Breast epithelium (tissue), 4 donors: ENCODE measurements at places on chromosomes 13 and 19.

DNA sequence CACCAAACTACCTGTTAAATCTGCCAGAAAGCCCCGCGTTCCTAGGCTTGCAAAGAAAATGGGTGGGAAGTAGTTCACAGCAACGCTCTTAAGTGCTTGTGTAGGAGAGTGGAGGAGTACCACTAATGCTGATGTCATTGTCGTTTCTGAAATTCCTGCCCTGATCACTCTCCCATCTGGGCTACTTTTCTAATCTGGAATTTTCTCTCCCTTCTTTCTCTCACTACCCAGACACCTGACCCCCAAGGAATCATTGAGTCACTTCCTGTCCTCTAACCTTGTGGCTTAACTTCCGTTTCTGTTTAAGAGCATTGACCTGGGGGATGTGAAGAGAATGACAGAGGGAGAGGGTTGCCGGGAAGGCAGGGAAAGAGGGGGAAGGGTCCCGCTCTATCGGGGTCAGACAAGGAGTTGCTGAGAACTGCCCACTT, 98.7 kb downstream of the STARD13 start:
- H3K27me3 ChIP-seq, result no peaks in the 10 kb centered on the region
- H3K4me3 ChIP-seq, result no peak overlapping the region
- H3K27ac ChIP-seq, result peak overlapping the region; percentile 61
- no peaks in the 10 kb centered on the region for H3K36me3 ChIP-seq

DNA sequence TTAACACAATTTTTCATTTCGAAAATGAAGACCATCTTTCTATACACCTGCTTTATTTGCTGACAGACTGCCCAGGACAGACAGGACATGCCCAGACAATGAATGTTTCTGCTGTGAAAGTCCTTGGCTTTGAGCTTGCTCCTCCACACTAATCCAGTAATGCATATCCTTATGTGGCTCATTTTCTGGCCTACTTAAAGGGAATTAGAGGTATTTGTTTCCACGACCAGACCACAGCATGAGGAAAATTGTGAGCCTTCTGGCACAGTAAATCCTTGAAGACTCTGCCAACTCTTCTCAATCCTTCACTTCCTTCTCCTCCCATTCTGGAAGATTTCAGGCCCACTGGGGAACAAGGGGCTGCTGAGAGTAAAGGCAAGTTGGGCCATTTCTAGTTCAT, 25.7 kb downstream of the CCDC70 start:
- no peak for DNase-seq
- no peaks in the 10 kb centered on the region for H3K27me3 ChIP-seq
- no peak overlapping the region for H3K4me3 ChIP-seq
- H3K36me3 ChIP-seq, result no peaks in the 10 kb centered on the region

DNA sequence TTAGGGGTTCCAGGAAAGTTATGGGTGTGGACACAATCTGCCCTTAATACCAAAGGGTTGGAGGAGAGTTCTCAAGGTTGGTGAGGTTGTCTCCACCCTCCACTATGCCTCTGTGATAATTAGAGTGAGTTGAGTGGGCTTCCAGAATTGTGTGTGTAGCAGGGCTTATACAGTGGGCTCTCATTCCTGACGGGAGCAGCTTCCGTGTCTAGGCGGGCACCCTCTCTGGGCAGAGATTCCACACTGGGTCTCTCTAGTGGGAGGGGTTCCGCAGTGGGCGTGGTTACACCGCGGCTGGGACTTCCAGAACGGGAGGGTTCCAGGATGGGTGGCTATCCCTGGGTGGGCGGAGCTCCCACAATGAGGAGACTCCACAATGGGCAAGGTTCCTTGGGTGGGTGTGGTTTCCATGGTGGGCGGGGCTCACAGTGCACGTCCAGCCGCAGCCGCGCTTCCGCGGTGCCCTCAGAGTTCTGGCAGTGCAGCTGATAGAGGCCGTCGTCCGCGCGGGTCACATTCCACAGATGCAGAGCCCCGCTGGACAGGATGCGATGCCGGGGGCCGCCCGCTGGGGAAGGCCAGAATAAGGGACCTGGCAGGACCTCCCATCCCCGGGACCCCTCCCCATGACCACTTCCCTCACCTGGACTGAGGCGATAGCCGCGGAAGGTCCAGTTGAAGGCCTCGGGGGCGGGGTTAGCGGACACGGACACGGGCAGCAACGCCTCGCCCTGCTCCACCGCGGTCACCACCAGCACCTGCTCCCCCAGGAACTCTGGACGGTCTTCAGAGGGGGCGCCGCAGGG, 8.4 kb downstream of the NPHS1 start:
- H3K27me3 ChIP-seq, result peaks cover 59% of the 10 kb centered on the region
- H3K4me1 ChIP-seq, result no peaks in the 10 kb centered on the region
- no peak overlapping the region for H3K27ac ChIP-seq
- DNase-seq, result no peak
- H3K4me3 ChIP-seq, result no peak overlapping the region

DNA sequence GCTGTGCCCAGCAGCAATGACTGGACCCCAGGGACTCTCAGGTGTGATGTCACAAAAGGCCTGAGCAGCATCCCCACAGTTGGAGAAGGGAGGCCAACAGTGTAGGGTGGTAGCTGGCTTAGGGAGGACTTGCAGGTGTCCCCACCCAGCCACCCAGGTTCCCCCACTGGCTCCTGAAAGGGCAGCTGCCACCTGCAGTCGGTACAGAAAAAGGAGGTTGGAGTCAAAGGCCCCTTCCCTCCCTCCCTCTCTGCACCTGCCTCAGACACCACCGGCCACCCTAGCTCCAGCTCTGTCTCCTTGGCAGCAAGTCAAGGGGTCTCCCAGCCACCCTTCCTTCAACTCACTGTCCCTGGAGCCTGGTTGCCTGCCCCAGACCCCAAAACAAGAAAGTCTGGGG, at the start of gene PCP2:
Gene PCP2 (minus strand): TSS at position 22 of the 400 bp plus-strand sequence. CDS start 262 bp downstream, outside the sequence.
- H3K27ac ChIP-seq, result no peak within 1 kb of the TSS

DNA sequence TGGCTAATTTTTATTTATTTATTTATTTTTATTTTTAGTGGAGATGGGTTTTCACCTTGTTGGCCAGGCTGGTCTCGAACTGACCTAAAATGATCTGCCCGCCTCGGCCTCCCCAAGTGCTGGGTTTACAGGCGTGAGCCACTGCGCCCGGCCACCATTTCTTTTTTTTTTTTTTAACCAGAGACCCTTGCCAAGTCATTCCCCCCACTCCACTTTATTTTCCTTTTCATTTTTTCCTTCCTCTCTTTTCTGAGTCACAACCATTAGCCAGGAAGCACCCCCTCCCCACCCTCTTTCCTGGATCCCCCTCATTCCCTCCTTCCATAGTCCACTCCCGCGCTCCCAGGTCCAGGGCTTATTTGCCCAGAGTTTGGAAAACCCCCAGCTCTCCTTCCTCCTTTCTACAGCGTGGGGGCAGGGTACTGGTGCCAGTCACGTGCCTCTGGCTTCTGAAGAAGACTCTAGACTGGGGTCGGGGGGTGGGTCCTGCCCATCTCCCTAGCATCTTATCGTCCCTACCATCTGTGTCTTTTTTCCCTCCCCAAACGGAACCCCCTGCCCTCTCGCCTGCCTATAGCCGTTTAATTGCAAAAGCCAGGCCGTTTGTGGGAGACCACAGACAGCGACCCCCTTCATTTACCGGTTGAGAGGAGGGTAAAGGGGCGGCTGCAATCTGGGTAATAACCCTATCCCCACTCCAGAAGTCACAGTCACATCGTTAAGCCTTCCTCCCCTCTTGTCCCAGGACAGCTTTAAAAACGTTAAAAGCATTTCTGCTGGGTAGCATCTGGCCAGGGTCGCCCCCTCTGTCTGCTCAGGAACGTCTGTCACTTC, 1.1 kb upstream of the CALR start:
- H3K4me3 ChIP-seq, result peak overlapping the region; percentile 92
- DNase-seq, result no peak
- no peaks in the 10 kb centered on the region for H3K36me3 ChIP-seq
- H3K27me3 ChIP-seq, result no peaks in the 10 kb centered on the region
- peaks cover 12% of the 10 kb centered on the region for H3K4me1 ChIP-seq

- DNase-seq, result no peak
- no peaks in the 10 kb centered on the region for H3K4me1 ChIP-seq
- no peaks in the 10 kb centered on the region for H3K36me3 ChIP-seq
- no peak overlapping the region for H3K4me3 ChIP-seq
- H3K27me3 ChIP-seq, result no peaks in the 10 kb centered on the region
These were observed 59.0 kb upstream of the FARP1 start for GRCh38 chr13:98083936-98084335.

DNA sequence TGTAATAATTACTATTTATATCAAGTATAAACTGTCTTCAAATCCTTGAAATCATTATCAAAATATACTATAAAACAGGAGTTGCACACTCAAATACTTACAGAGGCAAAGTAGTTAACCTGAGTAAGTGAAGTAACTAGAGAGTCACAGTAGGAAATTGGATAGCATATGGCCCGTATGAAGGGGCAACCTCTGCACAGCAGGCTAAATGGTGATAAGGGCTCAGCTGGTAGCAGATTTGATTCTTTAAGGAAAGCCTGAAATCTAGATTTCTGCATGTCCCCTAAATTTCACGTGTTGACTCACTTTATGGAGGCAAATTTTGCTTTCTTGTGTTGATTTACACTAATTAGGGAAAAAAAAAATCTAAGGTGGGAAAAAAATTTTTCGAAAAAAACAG, 46.4 kb downstream of the STOML3 start:
- DNase-seq, result no peak
- no peaks in the 10 kb centered on the region for H3K4me1 ChIP-seq
